Activated naive CD4-positive, alpha-beta T cell (primary cell): ENCODE measurements at places on chromosomes 11 and 22.
A peak's percentile ranks its signal among the peaks of the same experiment; 100 is the strongest.

DNA sequence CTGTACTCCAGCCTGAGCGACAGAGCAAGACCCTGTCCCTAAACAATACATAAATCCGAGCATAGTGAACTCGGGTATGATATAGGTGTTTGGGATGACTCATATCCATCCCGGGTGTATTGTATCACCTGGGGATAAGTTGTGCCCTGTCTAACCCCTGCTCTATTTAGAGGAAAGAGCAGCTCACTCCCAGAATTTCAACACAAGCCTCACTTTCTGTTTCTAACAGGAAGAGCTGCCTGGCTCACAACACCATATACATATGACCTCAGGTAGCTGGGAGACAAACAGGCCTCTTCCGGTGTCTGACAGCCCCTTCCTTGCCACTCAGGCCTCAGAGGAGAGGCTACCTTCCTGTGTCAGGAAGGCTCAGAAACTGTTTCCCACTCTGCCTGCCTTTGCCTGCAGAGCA is 9.9 kb upstream of the MICALL1 start:
- DNase-seq = no peak

DNA sequence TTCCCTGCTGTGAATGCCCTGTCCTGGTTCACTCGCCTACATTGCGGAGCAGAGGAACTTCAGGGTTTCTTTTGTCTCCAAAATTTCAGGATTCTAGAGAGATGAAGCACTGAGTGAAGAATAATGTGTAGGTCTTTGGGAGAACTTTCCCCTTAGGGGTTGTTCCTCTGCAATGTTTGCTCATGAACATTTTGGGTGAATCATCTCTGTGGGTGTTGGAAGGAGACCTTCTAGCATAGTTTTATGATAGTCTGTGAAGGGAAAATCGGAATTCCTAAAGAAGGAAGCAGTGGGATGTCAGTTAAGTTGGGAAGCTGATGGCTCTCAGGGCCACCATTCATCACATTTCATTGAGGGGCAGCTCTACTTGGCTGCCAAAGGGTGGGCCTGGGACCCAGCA is 64.8 kb downstream of the MIAT start:
- DNase-seq = no peak

DNA sequence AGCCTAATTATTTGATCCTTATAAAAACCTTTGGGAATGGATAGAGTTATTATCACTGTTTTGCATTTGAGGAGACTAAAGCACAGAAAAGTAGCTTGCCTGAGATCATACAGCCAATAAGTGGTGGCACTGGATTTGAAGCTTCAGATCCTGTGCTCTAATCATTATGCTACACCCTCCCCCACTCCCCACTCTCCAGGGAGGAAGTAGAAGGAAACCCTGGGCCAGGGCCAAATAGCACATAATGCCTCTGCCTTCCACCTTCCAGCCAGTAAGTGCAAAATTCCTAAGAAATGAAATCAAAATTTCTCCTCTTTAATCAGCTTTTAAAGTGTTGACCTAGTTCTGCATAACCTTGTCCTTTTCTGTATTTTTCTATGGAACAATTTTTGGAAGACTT is 61.6 kb downstream of the SIK2 start:
- DNase-seq = no peak

- DNase-seq = no peak
Observed at GRCh38 chr11:61598886-61599868, 18.3 kb upstream of the SYT7 start.

- DNase-seq = peak; percentile 48
Observed at GRCh38 chr11:798093-798713, at the start of gene SLC25A22. Gene SLC25A22 (minus strand): TSS chr11:798281. CDS start chr11:795006, 3,275 bp downstream.
